Hematopoietic multipotent progenitor cell treated with erythropoietin and hydrocortisone succinate and interleukin-3 and kit ligand, for 4 days (in vitro differentiated cells): ENCODE measurements at places on chromosomes 13 and 19.

DNA sequence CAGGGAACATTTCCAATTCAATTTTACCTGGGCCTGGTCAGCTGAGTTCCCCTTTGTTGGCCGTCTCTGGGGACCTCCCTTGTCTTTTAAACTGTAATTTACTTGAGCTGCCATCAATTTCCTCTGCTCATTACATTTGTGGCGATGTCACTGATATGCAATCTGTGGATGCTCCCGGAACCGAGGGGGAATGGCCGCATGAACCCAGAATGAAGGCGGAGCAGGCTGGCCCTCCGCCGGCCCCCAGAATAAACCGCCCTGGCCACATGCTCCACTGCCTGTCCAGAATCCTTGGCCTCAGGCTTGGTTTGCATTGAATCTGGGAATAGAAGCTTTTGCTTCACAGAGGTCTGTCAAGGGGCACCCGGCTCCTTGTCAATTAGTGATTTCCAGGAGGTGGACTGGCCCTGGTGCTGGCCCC, 276.8 kb downstream of the TEX29 start:
- no peak for DNase-seq

DNA sequence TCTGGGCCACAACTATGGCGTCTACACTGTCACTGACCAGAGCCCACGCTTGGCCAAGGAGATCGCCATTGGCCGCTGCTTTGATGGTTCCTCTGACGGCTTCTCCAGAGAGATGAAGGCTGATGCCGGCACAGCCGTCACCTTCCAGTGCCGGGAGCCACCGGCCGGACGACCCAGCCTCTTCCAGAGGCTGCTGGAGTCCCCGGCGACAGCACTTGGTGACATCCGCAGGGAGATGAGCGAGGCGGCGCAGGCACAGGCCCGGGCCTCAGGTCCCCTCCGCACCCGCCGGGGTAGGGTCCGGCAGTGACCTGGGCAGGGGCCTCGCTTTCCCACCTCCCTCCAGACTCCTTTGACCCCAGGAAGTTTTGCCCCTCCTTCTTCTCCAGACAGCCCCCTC, 7.6 kb downstream of the CILP2 start:
- DNase-seq: no peak

- DNase-seq: no peak
These were observed 18.0 kb downstream of the DCUN1D2 start for GRCh38 chr13:113472355-113473025.

GRCh38 chr19:4032436-4032835, 24.9 kb downstream of the PIAS4 start:
- DNase-seq: no peak

- no peak for DNase-seq
These were observed 32.8 kb upstream of the NANOS3 start for GRCh38 chr19:13844130-13844631.

GRCh38 chr13:48653472-48653939, at the start of gene CYSLTR2:
CYSLTR2 (plus strand) TSS chr13:48653929; CDS start chr13:48706818, 52,889 bp downstream.
- peak; percentile 85 for DNase-seq

DNA sequence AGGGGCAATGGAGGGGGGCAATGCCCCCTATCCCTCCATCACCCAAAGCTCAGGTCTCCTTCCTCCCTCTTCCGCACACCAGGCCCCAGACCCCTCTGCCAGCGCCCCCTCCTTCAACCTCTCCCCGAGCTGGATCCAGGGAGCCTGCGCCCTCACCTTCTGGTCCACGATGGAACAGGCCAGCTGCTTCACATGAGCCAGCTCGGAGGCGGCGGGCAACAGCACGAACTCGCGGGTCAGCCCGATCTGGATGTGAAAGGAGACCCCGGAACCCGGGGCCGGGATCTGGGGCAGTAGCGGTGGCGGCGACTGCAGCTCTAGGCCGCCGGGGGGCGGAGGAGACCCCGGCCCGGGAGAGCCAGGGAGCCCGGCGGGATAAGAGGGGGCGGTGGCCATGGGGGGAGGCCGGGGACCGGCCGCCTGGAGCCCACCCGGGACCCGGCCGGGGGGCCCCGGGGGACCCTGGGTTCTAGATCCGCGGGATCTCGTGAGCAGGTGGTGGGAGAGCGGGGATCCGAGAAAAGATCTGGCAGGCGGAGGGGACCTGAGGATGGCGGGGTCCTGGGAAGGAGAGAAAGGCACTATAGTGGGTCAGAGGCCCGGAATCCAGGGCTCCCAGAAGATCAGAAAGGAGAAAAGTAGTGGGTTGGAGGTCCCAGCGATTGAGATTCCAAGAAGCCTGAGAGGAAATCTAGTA, 791 bp downstream of the PRKD2 start:
- peak; percentile 42 for DNase-seq

- no peak for DNase-seq
These were observed 183.1 kb downstream of the KATNAL1 start for GRCh38 chr13:30124131-30124768.

- peak; percentile 86 for DNase-seq
These were observed 1.2 kb upstream of the KATNAL1 start for GRCh38 chr13:30308548-30308947.
